ENCODE measurements at places on chromosomes 5 and 9. TPM values are rescaled to one million over a fixed set of nuclear protein-coding genes. Genes with fewer than 3 reads are reported as not detected.

The ARL15 gene
- 10.6 TPM for total RNA-seq

The NR4A3 gene
- total RNA-seq, result 0.29 TPM

The CDH10 gene
- not detected for total RNA-seq

DNA sequence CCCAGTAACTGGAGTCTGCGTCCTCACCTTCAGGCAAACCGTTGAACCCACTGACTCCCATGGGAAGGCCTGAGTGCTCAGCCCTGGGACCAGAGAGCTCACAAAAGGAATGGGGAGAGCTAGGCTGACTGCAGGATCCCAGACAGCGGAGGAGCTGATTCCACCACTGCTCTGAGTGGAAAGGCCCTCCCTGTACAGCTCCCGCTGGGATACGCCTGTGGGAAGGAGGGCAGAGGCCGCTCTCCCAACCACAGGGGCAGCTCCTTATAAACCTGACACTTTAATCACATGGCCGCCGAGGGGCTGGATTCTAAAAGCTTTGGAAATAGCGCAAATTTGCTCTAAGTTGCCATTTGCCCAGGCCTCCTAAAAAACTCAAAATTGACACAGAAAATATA, 37.1 kb downstream of the DBH start:
- no peaks in the 10 kb centered on the region for H3K27me3 ChIP-seq
- H3K4me1 ChIP-seq, result peaks cover 30% of the 10 kb centered on the region
- peak overlapping the region; percentile 34 for H3K27ac ChIP-seq

DNA sequence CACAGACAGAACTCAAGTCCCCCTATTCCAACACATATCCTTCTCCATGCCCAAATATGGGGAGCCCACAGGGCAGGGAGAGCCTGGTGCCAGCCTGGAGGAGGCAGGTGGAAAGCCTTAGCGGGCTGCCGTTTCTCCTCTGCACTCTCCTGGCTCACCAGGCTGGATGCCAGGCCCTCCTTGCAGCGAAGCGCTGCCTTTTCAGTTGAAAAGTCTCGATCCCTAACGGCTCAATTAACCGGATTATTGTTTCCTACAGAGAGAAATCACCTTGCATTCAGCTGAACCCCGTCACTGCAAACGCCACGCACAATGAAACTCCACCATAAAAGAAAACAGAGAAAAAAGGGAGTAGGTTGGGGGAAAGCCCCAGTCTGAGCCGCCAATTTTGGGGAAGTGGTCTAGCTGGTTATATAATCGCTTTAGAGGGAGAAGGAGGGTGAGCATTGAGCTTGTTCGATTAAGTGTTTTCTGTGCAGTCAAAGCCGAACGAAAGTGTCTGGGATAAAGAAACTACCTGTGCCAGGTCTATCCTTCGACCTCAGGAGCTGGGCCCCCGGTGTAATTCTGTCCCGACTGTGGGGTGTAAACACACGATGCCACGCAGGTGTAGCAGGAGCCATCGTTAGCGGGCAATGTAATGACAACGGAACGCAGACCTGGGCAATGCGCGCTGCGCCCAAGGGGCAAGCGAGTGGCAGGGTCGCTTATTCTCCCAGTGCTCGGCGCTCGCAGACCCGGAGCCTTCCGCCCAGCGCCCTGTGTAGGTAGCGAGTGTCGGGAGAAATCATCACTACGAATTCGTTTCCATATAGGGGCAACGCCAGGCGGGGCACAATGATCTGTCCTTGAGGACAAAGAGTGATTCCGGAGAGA, 3.8 kb downstream of the BARHL1 start:
- H3K27me3 ChIP-seq, result peaks cover 72% of the 10 kb centered on the region
- no peak overlapping the region for H3K27ac ChIP-seq
- no peaks in the 10 kb centered on the region for H3K36me3 ChIP-seq

DNA sequence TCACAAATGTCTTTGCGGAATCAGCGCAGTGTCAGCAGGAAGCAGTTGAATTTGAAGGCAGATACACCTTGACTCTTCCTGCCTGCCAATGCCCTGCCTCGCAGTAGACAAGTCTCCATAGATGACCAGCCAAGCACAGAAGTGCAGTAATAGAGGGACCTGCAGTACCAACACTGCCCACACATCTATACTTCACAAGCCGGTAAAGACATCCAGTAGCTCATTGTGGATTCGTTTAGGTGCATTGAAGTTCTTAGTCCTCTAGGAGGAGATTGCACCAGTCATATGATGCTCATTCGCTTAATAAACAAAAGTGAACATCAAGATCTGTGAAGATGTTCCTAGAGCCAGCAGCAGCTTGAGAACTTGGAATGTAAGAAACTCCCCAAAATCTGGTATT, 7.1 kb upstream of the IFNA2 start:
- H3K4me1 ChIP-seq, result peaks cover 5% of the 10 kb centered on the region
- no peak overlapping the region for H3K4me3 ChIP-seq
- H3K27me3 ChIP-seq, result peaks cover 54% of the 10 kb centered on the region

GRCh38 chr9:99130069-99130468, 25.2 kb downstream of the TGFBR1 start:
- H3K36me3 ChIP-seq, result peaks cover 79% of the 10 kb centered on the region
- H3K4me1 ChIP-seq, result peaks cover 83% of the 10 kb centered on the region
- no peaks in the 10 kb centered on the region for H3K27me3 ChIP-seq
- DNase-seq, result no peak
- H3K4me3 ChIP-seq, result no peak overlapping the region

- no peak overlapping the region for H3K27ac ChIP-seq
- no peaks in the 10 kb centered on the region for H3K4me1 ChIP-seq
- H3K27me3 ChIP-seq, result no peaks in the 10 kb centered on the region
- no peak for DNase-seq
Observed at GRCh38 chr5:16952968-16953671, 17.0 kb upstream of the MYO10 start.

- H3K4me3 ChIP-seq, result peak overlapping the region; percentile 76
- no peaks in the 10 kb centered on the region for H3K27me3 ChIP-seq
- H3K27ac ChIP-seq, result peak overlapping the region; percentile 76
- H3K36me3 ChIP-seq, result peaks cover 43% of the 10 kb centered on the region
- DNase-seq, result peak; percentile 45
Observed at GRCh38 chr9:131404987-131405386, 11.1 kb downstream of the PRRC2B start.

GRCh38 chr5:88691945-88692868, 190.8 kb downstream of the MEF2C start:
- no peak overlapping the region for H3K4me3 ChIP-seq
- peaks cover 10% of the 10 kb centered on the region for H3K4me1 ChIP-seq
- peaks cover 85% of the 10 kb centered on the region for H3K27me3 ChIP-seq
- H3K27ac ChIP-seq, result no peak overlapping the region
- DNase-seq, result no peak
- H3K36me3 ChIP-seq, result no peaks in the 10 kb centered on the region

DNA sequence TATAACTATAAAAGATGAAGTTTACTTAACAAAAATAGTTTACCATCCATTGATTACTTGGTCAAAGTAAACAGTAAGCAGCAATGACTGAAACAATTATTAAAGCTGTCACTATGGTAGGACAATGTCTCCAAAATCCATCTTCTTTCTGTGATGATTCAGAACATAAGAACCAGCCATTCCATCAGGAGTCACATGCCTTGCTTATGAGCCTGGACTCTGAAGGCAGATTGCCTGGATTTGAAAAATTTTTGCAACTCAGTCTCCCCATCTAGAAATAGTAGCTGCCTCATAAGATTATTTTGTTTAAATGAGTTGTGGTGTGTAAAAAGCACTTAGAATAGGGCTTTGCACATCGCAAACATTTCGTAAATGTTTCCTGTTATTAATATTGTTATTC, 136.2 kb downstream of the LIFR start:
- no peak overlapping the region for H3K4me3 ChIP-seq
- DNase-seq, result no peak
- peaks cover 28% of the 10 kb centered on the region for H3K27me3 ChIP-seq
- no peaks in the 10 kb centered on the region for H3K36me3 ChIP-seq
- no peaks in the 10 kb centered on the region for H3K4me1 ChIP-seq
- no peak overlapping the region for H3K27ac ChIP-seq

DNA sequence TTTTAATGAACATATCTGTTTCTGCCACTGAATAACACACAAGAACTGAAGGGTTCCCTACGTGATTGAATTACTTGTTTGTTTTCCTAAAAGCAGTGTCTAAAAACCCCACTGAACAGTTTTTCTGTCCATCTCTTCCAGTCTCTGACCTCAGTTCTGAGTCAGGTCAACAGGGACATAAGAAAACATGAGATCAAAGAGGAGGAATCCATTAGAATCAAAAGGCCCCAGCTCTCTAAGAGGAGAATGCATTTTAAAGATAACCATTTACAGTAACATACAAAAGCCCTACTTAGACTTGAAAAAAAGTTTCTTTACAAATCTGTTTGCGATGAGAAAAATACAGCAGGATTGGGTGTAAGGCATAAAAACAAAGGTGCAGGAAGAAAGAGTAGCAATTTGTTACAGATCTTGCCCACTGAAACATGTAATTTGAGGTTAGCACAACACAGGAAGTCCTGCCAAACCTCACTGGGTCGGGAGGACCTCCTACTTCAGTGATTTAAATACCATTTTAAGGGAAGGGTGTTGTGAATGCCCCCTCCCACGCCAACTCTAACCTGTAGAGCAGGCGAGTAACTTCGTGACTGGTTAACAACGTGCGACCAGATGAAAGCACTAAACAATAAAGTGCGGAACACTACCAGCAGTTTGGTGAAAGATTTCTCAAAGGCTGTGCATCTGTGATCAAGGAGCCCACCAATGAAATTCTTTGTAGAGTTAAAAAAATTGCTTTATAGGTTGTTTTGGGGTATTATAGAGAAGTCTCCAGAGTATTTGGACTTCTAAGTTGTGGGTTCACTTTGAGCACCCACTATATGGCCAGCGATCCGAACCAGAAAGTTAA, 1.3 kb downstream of the QSOX2 start:
- H3K27me3 ChIP-seq, result peaks cover 2% of the 10 kb centered on the region
- H3K4me3 ChIP-seq, result peak overlapping the region; percentile 95
- H3K36me3 ChIP-seq, result peaks cover 3% of the 10 kb centered on the region
- peak overlapping the region; percentile 90 for H3K27ac ChIP-seq
- H3K4me1 ChIP-seq, result peaks cover 44% of the 10 kb centered on the region
- peak; percentile 72 for DNase-seq

DNA sequence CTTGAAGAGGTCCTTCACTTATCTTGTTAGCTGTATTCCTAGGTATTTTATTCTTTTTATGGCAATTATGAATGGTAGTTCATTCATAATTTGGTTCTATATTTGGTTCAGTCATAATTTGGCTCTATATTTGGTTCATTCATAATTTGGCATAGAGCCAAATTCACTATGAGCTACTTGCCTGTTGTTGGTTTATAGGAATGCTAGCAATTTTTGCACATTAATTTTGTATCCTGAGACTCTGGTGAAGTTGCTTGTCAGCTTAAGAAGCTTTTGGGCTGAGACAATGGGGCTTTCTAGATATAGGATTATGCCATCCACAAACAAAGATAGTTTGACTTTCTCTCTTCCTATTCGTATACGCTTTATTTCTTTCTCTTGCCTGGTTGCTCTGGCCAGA, 142.2 kb downstream of the PLCXD3 start:
- no peaks in the 10 kb centered on the region for H3K4me1 ChIP-seq
- H3K36me3 ChIP-seq, result no peaks in the 10 kb centered on the region
- no peak for DNase-seq
- H3K27me3 ChIP-seq, result no peaks in the 10 kb centered on the region
- H3K4me3 ChIP-seq, result no peak overlapping the region
- no peak overlapping the region for H3K27ac ChIP-seq

- H3K27ac ChIP-seq, result no peak overlapping the region
- no peaks in the 10 kb centered on the region for H3K36me3 ChIP-seq
- no peak overlapping the region for H3K4me3 ChIP-seq
- H3K27me3 ChIP-seq, result no peaks in the 10 kb centered on the region
Observed at GRCh38 chr9:108671176-108671575, 184.6 kb downstream of the ACTL7B start.

DNA sequence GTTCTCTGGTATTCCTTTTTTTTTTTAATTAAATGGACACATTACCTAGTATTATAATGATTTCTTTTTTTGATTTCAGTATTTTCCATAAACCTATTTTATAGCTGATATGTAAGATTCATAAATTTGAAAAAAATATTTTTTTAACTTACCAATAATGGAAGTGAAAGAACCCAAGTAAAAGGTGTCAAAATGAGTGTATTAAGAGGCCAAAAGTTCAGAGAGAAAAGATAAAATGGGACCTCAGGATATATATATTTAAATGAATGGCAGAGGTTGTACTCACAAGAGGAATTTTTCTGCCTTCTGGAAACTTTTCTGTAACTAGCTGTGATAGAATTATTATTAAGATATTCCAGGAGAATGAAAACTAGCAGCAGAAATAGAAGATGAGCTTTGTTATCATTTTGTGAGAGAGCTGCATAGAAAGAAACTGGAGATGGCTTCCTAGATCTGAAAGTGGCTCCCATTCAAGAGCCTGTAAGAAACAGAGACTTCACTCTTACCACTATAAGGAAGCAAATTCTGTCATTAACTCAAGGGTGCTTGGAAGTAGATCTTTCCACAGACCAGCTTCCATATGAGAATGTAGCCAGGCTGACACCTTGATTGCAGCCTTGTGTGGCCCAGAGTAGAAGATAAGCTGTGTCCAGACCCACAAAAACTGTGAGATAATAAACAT, 91.7 kb downstream of the MRPS30 start:
- H3K27ac ChIP-seq, result no peak overlapping the region
- H3K4me1 ChIP-seq, result no peaks in the 10 kb centered on the region
- H3K36me3 ChIP-seq, result no peaks in the 10 kb centered on the region
- H3K4me3 ChIP-seq, result no peak overlapping the region
- DNase-seq, result no peak

DNA sequence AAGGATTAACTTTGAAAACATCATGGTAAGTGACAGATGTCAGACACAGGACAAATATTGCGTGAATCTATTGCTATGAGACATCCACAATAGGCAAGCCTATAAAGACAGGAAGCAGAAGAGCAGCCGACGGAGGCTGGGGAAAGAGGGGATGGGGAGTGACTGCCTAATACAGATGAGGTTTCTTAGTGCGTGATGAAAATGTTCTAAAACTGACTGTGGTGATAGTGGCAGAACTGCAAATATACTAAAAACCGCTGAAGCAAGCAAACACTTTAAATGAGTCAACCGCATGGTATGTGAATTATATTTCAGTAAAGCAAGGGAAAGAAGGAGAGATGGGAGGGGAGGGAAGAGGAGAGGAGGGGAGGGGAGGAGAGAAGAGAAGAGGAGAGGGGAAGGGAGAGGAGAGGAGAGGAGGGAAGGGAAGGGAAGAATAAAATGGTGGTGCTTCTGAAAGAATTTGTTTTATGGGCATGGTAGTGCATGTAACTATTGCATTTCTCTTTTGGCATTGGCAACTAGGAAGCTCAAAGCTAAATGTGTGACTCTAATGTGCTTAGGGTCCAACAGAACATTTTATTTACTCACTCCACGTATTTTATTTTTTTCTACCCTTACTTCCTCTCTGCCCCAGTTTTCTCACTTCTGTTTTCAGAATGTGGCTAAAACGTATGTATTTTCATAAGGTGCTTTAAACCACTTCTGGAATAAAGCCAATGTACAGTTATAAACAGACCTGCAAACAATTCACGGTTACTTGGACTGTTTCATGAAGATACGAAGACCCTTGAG, 21.3 kb downstream of the AKNA start:
- peak; percentile 59 for DNase-seq
- H3K27ac ChIP-seq, result peak overlapping the region; percentile 88
- no peaks in the 10 kb centered on the region for H3K27me3 ChIP-seq
- H3K4me1 ChIP-seq, result peaks cover 92% of the 10 kb centered on the region
- peaks cover 94% of the 10 kb centered on the region for H3K36me3 ChIP-seq

Data from activated CD8-positive, alpha-beta T cell treated with anti-CD3 and anti-CD28 coated beads, Interleukin-2, amount 10 ng/mL, durations not matched to agents 7 days and 5 days (primary cell).